NCI-H2029 (cell line): ENCODE measurements at places on chromosomes 7 and 10.

- no peak for DNase-seq
Measured at GRCh38 chr10:48759113-48759901, 74.6 kb downstream of the WDFY4 start.

- DNase-seq = no peak
Measured at GRCh38 chr7:24283897-24284698, at the start of gene NPY. Gene NPY, plus strand, starts transcription at chr7:24284190. Its CDS starts 1,051 bp downstream, at chr7:24285241.

DNA sequence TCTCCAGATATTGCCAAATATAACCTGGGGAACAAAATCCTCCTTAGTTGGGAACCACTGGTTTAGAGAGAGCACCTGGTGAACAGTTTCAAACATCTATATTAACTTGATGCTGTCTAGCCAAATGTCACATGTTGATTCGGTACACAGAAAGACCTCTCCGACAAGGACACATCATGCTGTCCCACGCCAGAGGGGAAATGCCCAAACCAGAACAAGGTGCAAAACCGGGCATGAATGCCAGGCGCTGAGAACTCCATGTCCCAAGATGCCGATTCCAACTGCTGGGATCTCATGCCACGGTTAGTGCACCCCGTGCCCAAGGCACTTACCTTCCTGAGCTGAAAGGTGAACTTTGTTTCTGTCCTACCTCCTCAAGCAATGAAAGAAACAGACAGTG, 100.8 kb downstream of the SFMBT2 start:
- DNase-seq = no peak

- no peak for DNase-seq
Measured at GRCh38 chr10:24800861-24801260, 77.2 kb upstream of the ARHGAP21 start.

DNA sequence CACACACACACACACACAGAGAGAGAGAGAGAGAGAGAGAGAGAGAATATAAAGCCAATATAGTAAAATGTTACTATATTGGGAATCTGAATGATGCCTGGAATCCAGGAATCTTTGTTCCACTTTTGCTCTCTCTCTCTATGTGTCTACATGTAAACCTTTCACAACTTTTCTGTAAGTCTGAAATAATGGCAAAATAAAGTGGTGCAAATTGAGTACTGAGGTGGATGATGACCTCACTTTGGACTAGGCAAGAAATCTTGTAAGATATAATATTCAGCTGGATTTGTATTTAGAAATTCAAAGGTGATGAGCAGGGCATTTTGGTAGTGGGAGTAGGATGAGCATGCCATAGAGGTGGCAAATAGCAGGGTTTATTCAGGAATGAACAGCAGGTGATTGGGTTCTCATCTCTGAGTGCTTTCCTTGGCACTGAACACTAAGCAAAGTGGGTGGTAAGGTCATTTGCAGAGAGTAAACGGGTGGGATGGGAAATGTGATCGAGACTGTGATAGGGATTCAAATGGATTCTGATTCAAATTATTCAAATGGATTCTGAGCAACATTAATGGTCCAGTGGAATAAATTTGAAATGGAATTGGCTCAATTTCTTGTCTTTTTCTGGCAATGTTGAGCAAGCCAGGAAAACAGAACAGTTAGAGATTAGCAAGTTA, 9.7 kb upstream of the ANLN start:
- no peak for DNase-seq

- DNase-seq = no peak
Measured at GRCh38 chr10:119495545-119495944, 47.0 kb downstream of the RGS10 start.

GRCh38 chr7:118039963-118040489, 143.9 kb upstream of the LSM8 start:
- DNase-seq = no peak

- DNase-seq = no peak
Measured at GRCh38 chr10:14186245-14186644, 144.5 kb downstream of the FRMD4A start.

- no peak for DNase-seq
Measured at GRCh38 chr10:35178331-35178730, 51.7 kb downstream of the CREM start.

- no peak for DNase-seq
Measured at GRCh38 chr7:44259547-44260457, 59.0 kb downstream of the YKT6 start.

GRCh38 chr7:143263266-143264195, at the start of gene GSTK1:
Gene GSTK1, plus strand, starts transcription at chr7:143263441. Its CDS starts 73 bp downstream, at chr7:143263514.
- peak; percentile 45 for DNase-seq

- no peak for DNase-seq
Measured at GRCh38 chr7:156566812-156567549, 73.6 kb upstream of the RNF32 start.

GRCh38 chr10:126950401-126951105, 45.3 kb downstream of the DOCK1 start:
- DNase-seq = no peak

GRCh38 chr10:112677689-112678088, 230.7 kb downstream of the VTI1A start:
- no peak for DNase-seq

DNA sequence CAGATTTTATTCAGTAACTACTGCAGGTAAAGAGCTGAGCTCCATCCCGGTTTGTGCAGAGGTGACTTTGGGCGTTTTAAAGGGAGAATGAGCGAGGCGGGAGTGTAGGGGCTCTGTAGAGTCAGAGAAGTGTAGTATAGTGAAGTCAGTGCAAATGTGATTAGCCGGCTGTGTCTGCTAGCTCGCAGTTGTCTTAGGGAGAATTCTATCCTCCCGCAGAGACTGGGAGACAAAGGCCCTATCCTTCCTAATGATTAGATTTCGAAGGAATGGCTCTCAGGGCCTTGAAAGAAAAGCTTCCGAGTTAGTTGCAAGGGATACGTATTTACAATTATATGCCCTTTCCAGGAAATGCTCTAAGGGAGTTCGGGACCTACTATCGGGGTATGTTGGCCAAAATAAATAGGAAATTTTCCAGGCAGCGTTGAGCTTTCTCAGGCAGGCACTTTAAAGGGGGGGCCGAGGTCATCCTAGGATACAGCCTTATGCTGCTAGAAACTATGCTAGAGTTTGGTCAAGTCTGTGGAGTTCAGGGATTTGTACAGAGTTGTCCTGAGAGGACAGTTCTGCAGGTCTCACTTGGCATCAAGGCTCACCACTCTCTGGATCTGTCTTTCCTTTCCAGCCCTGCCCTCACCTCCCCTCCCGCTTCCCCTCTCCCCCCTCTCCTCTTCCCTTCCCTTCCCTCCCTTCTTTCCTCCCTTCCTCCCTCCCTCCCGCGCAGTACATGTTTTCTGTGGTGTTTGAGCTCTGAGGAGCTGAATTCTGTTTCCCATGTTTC, 825 bp downstream of the MRPL32 start:
- no peak for DNase-seq

DNA sequence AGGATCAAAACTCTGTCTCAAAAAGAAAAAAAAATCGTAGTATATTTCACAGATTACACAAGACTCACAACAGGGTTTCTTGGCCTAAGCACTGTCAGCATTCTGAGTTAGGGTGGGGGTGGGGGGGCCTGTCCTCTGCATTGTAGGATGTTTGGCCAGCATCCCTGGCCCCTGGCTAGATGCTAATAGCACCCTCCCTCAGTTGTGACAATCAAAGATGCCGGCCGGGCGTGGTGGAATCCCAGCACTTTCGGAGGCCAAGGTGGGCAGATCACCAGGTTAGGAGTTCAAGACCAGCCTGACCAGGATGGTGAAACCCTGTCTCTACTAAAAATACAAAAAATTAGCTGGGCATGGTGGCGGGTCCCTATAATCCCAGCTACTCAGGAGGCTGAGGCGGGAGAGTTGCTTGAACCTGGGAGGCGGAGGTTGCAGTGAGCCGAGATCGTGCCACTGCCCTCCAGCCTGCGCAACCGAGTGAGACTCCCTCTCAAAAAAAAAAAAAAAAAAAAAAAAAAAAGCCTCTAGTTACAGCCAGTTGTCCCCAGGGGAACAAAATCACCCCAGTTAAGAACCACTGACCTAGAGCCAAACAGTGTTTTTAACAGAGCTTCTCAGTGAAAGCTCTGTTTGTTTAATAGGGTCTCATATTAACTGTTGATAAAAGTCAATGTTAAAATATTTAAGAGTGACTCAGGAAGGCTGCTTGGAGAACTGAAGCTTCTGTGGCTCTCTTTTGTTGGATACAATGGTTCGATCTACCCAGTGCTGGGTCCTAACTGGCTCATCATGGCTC, 161.0 kb upstream of the FAM171A1 start:
- DNase-seq = no peak

- no peak for DNase-seq
Measured at GRCh38 chr7:43522406-43523156, 60.3 kb upstream of the STK17A start.

DNA sequence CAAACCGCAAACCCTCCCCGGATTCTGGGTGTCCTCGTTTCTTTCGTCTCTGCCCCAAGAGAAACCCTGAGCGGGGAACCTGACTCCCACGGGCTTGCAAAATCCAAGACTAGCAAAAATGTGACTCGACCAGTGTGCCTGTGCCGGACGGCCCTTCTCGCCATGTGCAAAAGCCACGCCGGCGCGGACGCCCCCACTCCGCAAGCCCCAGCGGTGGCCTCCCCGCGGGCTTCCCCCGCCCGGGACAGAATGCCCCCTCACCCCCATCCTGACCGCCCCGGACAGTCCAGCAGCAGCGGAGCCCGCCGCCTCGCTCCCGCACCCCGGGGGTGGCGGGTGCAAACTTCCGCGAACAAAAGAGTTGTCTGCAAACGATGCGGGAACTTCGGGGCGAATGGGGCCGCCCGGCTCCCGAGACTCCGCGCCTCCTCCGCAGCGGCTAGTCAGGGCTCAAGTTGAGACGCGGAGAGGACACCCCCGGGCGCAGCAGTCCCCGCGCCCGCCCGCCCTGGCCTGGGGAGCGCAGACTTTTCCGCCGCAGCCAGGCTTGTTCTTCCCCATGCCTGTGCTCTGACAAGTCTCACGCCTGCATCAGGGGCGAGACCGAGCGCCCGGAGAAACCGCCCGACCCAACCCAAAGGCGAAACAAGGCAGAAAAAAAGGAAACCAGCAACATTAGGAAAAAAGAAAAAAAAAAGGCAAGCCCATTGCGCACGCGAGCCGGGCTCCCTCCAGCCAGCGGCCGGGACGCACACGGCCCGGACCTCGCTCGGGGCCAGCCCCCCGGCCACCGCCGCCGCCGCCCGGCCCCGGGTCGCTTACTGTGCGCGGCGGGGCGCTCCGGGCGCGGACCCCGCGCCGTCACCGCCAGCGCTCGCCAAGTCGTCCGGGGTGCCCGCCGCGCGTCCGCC, 732 bp downstream of the FAM53B start:
- DNase-seq = no peak

- DNase-seq = no peak
Measured at GRCh38 chr10:124301736-124302135, 117.0 kb downstream of the OAT start.

GRCh38 chr10:133520193-133520738, 6.9 kb upstream of the CYP2E1 start:
- DNase-seq = peak; percentile 26

DNA sequence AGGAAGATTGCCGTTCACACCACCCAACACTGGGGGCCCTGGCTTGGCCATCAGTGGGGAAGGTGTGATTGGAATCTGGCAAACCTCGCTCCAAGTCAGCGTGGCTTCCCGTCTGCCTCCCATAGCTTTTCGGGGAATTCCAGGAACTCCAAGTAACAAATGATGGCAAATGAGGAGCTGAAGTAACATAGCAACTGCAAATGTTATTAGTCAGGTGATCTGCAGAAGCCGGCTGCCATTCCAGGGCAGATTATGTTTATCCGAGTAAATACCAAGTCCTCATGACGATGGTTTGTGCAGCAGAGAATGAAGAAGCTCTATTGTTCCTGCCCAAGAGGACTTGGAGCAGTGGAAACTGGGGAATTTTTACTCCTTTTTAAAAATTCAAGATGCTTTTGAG, 270.5 kb upstream of the PODXL start:
- DNase-seq = no peak

DNA sequence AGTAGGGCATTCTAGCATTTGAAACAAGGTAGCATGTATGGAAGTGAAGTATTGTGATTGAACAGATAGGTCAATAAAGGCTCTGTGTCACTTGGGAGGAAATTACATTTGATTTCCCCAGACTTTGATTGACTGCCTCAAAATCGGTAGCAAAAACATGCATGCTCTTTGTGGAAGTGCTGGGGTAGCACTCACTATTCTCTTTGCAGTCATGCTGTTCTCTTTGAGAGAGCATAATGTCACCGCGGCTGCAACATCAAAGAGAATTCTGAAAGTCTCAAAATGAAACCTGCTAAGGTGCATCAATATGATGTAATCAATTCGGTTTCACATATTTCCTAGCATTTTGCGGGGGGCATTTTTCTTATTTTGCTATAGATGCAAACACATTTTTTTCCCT, 64.2 kb downstream of the ARMC3 start:
- DNase-seq = no peak

GRCh38 chr7:138919911-138920310, 61.3 kb downstream of the KIAA1549 start:
- DNase-seq = no peak

- DNase-seq = no peak
Measured at GRCh38 chr7:146002431-146003078, 114.0 kb upstream of the CNTNAP2 start.

DNA sequence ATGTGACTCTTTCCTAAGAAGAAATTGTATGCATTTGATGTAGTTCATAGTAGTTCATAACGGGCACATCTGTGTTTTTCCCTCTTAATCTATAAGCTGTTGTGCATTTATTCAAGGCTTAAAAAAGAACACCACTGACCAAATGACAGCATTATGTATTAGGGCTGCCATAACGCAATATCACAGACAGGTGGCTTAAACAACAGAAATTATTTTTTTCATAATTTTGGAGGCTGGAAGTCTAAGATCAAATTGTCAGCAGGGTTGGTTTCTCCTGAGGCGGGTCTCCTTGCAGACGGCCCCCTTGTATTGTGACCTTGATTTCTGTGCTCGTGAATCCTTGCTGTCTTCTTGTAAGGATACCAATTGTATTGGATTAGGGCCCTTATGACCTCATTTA, 627 bp upstream of the SSMEM1 start:
- DNase-seq = no peak

- peak; percentile 73 for DNase-seq
Measured at GRCh38 chr7:15685358-15686294, 857 bp downstream of the MEOX2 start.

- no peak for DNase-seq
Measured at GRCh38 chr10:130169136-130169859, 33.1 kb downstream of the GLRX3 start.

DNA sequence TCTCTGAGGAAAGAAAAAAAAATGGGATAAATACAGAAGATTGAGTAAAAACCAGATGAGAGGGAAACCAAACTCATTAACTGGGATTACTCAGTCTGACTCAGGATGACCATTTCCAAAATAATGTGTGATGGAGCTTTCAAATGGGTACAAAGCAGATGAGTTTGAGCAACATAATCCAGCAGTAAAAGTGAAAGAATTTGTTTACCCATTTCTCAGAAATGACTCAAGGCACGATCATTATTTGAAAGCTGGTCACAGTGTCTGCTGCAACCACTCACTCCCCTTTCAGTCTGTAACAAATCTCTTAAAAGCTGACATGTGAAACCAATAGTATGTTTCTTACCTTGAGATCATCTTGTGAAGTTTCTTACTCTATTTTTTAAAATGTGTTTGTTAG, 104.7 kb upstream of the KLF14 start:
- DNase-seq = no peak

GRCh38 chr7:112892263-112892662, 102.1 kb upstream of the TMEM168 start:
- DNase-seq = no peak

- no peak for DNase-seq
Measured at GRCh38 chr10:79399223-79399831, 46.1 kb downstream of the ZCCHC24 start.
